Activated B cell treated with CpG ODN at 0.5 μM for 24 hours (primary cell): ENCODE measurements at places on chromosomes 7 and 10.

- no peak for DNase-seq
These were observed 237.1 kb upstream of the NRP1 start for GRCh38 chr10:33571616-33572015.

DNA sequence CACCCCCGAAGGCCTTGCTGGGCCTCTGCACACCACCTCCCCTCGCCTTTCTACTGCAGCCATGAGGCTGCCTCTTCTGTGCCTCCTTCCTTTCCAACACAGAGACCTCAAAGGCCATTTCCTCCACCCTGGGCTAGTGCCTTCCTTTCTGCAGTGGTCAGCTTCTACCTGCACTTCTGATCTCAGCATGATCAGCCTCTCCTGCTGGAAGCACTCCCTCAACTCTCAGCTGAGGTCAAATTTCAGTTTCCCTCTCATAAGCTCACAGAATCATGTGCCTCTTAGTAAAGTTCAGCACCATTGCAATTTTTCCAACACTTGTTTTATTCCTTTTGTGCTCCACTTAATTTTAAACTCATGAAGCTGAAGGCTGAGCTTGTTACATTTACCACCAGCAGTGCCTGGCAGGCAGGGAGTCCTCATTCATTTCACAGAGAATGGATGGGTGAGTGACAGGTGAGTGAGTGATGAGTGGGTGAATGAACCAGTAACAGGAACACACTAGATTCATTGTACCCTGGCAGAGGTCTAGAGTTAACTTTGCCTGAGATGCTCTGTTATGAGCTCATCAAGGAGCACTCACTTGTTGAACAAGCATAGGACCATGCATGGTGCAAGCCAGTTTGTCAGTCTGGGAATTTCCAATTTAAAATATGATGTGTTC lies 124.0 kb upstream of the PRSS58 start:
- no peak for DNase-seq

DNA sequence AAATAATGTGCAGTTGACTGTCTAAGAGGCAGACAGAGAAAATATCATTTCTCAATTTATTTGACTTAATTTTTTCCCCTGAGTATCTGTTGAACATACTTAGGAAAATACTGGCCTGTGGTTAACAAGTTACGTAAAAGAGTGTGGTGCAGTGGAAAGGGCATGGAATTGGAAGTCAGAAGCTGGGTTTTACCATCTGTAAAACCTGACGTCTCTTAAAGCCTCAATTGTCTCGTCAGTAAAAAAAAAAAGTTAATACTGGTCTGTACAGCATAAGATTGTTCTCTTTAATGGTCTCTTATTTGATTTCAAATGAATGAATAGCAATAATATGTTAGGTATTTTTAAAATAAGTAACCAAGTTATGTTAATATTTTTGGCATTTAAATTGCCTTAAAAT lies 67.8 kb downstream of the PHTF2 start:
- no peak for DNase-seq

- no peak for DNase-seq
These were observed 69.8 kb upstream of the KCTD7 start for GRCh38 chr7:66558660-66559465.

GRCh38 chr10:77638321-77639101 lies 903 bp upstream of the KCNMA1 start:
- no peak for DNase-seq
